ENCODE measurements at places on chromosomes 2 and 18.

GRCh38 chr2:159904959-159905305 lies 106.9 kb upstream of the CD302 start:
- no peak for DNase-seq

DNA sequence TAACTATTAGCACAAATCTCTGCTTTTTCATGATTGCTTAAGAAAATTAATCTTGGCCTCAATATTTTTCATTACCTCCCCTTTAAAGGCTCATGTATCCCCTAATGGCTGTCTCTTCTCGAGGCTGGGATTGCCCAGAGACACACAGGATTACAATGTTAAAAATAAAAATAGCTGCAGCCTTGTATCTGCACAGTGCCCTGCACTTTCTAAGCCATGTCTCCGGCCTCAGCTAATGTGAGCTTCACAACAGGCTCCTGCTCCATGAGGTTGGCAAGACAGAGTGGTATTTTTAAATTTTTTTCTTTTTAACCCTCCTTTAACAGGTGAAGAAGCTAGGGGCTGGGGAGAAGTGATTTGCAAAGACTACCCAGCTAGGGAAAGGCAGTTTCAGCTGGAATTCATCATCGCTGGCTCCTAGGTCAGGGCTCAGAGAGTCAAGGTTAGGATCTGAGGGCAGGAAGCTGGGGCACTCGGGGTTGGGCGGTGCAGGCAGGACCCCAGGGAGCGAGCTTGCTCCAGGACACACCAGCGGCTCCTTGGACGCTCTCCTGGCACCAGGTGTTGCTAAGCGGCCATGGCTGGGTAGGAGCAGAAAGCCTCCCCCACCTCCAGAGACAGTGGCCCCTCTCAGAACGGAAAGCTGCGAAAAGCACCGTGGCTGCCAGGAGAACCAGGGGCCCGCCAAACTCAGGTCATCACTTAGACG lies 135.6 kb downstream of the SMAD2 start:
- no peak for DNase-seq

DNA sequence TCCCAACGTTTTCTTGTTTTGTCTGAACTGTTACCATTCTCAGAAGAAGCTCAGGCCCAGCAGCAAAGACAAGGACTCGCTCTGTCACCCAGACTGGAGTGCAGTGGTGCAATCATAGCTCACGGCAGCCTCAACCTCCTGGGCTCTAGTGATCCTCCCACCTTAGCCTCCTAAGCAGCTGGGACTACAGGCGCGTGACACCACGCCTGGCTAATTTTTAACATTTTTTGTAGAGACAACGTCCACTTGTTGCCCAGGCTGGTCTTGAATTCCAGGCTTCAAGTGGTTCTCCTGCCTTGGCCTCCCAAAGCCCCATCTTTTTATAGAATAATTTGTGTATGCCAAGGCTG lies 2.0 kb upstream of the SMYD5 start:
- DNase-seq, result no peak

- no peak for DNase-seq
These were observed 15.7 kb upstream of the GPC1 start for GRCh38 chr2:240419723-240420122.

- DNase-seq, result peak; percentile 45
These were observed 368.2 kb downstream of the CDH2 start for GRCh38 chr18:27808683-27809082.

DNA sequence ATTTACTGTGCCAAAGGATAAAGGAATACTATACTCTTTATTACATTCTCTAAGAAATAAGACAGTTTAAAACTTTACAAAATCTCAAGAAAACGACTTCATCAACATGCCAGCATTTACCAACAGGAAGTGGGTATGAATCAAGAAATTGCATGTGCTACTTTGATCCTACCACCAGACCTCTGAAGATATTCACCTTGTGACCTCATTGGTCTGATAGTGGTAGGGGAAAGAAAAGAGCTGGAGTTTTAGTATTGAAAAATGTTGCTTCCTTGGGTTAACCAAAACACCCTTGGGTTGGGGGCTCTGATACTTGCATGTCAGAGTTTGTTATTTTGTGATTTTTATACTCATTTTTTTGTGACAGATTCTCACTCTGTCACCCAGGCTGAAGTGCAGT lies 84.1 kb upstream of the LPIN2 start:
- DNase-seq, result no peak

DNA sequence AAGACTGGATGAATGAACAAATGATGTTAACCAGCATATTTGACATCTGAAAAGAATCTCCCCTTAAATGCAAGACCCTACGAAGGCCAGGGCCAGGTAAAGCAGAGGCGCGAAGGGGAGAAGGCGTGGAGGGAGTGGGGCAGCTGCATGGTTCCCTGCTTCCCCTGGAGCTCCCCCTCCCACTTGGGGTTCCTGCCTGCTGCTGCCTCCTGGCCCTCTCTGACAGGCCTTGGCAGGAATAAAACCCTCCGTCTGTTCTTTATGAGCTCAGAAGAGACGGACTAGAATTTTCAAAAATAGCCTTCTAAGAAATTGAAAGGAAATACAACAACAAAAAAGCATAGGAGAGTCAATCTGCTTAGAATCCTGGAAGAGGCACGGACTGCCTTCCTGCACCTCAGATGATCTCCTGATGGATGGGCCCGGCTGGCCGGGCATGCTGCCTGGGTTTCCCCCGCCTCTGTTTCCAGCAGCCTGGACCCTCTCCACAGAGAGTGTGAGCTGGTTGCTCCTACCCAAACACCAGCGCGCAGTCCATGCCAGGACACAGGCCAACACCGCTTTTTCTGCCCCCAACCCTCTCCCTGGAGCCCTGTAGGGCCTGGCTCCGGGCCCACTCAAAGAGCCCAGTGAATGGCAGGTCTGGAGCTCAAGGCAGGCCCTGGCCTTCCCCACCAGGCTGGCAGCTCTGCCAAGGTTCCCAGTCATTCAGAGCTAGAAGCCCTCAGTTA lies 23.9 kb downstream of the CFAP65 start:
- DNase-seq, result no peak

DNA sequence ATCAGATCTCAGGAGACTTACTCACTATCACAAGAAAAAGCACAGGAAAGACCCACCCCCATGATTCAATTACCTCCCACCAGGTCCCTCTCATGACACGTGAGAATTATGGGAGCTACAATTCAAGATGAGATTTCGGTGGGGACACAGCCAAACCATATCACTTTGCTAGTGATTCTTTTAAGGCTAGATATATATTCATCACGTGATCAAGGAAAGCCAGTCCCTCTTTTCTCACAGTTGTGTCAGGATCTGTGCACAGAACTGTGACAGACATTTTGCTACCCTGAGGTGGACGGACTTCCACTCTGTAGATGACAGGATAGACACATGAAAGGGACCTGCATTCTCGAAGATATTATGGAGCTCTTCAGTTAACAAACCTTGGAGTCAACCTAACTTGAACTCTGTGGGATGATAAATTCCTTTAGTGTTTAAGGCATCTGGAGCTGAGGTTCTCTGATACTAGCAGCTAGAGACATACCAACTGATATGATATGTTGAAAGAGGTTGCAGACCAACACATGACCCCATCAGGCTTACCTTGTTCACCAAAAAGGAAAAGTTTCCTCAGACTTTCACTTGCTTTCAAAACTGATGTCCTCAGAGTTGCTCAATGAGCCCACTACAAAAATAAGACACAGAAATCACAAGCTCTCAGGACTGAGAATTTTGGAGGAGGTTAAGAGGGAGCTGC lies 66.3 kb upstream of the SCG2 start:
- DNase-seq, result peak; percentile 8

DNA sequence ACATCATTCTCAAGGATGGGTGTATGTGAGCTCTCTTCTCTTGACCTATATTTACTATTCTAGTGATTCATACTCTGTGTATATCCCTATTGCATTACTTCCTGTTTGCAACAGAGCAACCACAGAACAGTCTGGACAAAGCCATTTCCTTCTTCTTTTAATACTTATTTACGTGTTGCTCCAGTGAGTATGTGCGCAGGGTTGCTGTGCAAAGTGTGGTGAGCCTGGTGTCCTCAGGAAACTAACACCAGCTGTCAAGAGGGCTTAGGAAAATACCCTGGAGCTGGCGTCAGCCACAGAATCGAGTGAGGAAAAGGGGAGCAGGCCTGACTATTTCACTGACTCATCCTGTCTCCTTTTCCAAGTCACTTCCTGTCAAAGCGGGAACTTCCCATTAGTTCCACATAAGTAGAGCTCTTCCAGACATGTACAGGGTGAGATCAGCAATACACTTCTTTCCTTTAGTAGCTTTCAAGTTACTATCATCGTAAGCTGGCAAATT lies 214.1 kb upstream of the COPS8 start:
- DNase-seq, result peak; percentile 96

GRCh38 chr2:227188292-227188691 lies 23.9 kb downstream of the COL4A3 start:
- peak; percentile 33 for DNase-seq

GRCh38 chr2:66929632-66930338 lies 467.3 kb upstream of the ETAA1 start:
- peak; percentile 66 for DNase-seq

- DNase-seq, result no peak
These were observed 45.1 kb downstream of the ATIC start for GRCh38 chr2:215356948-215357461.

GRCh38 chr2:29269765-29270109 lies 154.5 kb downstream of the CLIP4 start:
- DNase-seq, result no peak

GRCh38 chr2:20526708-20527107 lies 79.8 kb downstream of the RHOB start:
- DNase-seq, result no peak

GRCh38 chr2:237312021-237312755 lies 101.8 kb downstream of the COL6A3 start:
- no peak for DNase-seq

DNA sequence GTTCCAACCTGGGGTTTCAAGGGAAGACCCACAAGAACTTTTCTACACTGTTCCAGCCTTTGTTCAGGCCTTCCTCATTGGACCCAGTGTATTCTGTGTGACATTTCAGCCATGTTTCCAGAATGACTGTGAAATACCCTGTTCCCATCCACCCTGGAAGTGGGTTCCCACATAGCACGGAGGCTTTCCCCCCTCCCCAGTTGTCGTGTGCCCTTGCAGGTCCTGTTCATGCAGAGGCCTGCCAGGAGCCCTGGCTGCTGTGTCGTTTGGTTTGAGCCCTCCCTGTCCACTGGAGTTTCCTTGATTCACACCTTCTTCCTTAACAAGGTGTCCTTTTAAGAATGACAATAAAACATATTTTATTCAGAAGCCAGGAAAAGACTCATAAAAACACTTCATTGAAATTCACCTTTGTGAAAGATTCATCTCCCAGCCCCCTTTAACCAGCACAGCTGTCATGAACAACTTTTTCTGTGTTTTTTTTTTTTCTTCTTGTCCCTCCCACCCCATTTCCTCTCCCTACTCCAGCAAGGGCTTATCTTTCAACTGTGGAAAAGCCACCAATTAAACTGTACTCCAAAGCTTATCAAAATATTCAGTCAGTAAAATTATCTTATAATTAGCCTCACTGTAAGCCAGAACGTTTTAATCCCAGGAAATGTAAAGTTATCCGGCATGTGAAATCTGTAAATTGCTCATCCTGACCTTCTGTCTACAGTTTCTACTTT lies 106.4 kb downstream of the ACOXL start:
- no peak for DNase-seq

- DNase-seq, result peak; percentile 51
These were observed 430.0 kb upstream of the TNP1 start for GRCh38 chr2:217289907-217290280.

DNA sequence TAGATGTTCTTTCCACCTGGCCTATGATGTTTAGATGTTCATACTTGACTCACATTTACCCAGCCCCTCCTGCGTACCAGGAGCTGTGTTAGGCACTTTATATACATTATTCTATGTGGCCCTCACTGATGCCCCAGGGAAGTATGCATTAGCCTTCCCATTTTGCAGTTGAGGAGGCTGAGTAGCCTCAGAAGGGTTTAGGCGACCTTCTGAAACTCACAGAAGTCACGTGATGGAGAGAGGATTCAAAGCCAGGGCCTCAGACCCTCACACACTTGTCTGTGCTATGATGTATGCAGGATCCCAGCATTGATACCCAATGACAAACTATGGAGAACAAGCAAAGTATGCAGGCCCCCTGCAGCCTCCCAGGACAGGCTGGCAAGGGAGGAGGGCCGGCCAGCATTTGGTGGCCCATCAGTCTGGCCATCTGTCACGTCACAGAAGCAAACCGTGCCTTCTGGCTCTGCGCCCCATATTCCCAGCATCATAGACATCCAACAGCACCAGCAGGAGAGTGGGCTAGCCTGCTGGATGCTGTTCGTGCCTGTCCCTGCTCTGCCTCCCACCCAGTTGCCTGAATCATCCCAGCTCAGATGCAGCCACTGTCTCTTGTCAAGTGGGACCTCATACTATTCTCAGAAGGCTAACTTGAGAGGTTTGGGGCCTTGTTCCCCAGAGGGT lies 33.6 kb downstream of the EHD3 start:
- DNase-seq, result no peak

DNA sequence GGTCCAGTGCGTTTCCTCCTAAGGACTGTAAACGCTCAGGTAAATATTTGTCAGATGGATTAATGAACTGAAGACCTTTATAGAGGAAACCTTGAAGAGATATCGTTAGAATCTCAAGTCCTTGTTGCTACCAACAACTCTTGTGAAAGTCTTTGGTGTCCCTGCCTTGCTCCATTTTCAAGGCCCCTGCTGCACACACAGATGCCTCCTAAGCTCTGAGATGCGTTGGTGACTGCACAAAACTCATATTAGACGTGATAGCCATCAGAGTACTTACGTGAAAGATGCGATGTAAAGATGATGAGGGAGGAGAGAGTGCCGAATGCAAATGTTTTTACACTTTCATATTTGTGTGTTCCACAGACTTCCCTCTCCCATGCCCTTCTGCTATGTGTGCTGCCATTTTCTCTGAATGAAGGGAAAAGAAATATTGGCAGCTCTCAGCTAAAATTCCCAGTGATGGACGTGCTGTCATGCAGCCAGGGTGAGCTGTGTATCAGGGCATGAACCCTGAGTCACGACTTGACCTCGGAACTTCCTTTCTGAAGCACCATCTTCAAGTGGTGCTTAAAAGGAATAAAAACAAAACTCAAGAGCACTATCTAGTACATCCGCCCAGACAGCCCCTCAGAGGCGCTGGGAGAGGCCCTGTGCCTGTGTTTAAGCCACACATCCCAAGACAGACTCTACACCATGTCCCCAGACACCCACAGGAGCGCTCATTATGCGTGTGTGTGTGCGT lies 117.4 kb downstream of the FAM210A start:
- DNase-seq, result no peak

DNA sequence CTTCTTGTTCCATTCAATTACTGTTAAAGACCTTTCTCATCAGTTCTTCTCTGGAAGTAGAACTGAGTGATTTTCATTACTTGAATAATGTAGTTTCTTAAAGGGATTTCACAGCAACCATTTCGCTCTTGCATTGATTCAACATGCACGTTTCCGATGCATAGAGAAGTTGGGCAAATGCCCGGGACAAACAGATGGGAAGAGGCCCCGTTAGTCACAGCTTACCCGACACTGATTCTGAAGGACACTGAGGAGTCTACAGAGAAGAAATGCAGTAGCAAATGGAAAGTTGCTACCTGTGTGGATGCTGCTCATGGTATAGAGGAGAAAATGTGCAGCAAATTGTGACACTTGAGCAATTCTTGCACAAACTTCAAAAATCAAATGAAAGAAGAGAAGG lies 32.3 kb upstream of the GCG start:
- no peak for DNase-seq
